ENCODE measurements at places on chromosomes 6 and 20. TPM values are rescaled to one million over a fixed set of nuclear protein-coding genes. Genes with fewer than 3 reads are reported as not detected.

DNA sequence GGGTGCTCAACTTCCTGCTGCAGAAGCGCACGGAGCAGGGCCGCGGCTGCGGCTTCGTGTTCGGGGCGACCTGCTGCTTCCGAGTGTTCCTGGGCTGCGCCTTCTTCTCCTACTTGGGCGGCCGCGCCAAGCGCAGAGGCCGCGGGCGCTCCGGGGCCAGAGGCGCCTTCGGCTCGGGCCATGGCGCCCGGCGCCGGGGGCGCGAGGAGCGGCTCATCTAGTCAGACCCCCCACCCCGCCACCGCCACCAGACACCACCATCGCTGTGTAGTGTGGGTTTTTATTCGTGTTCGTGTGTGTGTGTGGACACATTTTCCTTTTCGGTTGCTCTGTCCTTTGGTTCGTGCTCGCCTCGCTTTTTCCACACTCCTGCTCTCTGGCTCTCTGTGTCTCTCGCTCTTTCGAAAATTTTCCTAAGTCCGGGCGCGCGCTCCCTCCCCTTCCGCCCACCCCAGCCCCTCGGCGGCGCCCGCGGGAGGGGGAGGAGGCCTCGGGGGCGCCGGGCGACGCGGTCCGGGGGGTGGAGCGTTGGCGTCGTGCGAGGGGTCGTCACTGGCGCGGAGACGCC is 38.1 kb downstream of the GNAS start:
- no peak for DNase-seq

GRCh38 chr6:122063076-122063475 is 336.4 kb upstream of the HSF2 start:
- DNase-seq: no peak

GRCh38 chr6:111766201-111766857 is 106.9 kb downstream of the FYN start:
- no peak for DNase-seq

DNA sequence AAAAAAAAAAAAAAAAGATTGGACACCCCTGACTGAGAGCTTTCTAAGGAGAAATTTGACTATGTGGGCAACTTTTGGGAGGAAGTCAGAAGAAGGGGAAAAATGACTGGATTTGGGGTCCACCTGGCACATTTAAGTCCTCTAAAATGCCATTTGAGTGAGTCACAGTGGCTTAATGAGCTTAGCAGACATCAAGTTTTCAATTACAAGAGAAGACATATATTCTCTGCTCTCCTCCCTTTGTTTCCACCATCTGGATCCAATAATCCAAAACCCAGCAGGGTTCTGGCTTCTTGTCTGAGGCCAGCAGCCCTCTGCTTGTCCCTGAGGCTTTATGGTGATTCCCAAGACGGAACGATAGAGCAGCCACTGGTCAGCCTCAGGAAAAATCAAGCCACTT is 6.9 kb downstream of the PI3 start:
- DNase-seq: no peak

Gene NOX3
- total RNA-seq: not detected

Gene PRSS35
- total RNA-seq: not detected

Gene COL9A3
- total RNA-seq: 2.2 TPM

GRCh38 chr20:11159728-11160127 is 485.9 kb upstream of the JAG1 start:
- DNase-seq: no peak

GRCh38 chr20:58184063-58184462 is 44.4 kb downstream of the ANKRD60 start:
- DNase-seq: no peak

GRCh38 chr6:28709478-28710349 is 184.0 kb downstream of the GPX5 start:
- DNase-seq: no peak

- DNase-seq: no peak
Observed at GRCh38 chr6:40999569-40999968, 39.5 kb downstream of the UNC5CL start.

Gene TBC1D32
- 2.2 TPM for total RNA-seq

All from esophagus squamous epithelium (tissue), 5 donors.